ENCODE measurements at places on chromosomes 4 and X.

GRCh38 chrX:102846544-102847236, 90.4 kb upstream of the RAB40AL start:
- DNase-seq = no peak

DNA sequence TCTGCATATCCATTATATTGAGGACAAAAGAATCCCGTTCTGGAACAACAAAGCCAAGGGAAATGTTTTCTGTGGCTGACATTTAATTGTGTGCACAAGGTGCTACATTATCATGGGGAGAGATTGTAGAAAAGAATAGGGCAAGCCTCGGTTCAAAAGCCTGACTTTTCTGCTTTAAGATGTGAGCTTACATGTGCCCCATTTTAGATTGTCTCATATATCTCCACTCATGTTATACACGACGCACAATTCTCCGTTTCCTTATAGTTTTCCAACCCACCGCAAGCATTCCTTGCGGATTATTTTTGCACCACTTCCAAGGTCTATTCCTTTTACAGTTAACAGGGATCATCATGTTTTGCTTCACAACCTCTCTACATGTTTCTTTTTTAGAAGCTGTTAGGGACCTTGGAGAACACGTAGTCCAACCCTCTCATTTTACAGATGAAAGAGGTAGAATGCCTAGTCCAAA, 99.6 kb upstream of the MAML3 start:
- no peak for DNase-seq

DNA sequence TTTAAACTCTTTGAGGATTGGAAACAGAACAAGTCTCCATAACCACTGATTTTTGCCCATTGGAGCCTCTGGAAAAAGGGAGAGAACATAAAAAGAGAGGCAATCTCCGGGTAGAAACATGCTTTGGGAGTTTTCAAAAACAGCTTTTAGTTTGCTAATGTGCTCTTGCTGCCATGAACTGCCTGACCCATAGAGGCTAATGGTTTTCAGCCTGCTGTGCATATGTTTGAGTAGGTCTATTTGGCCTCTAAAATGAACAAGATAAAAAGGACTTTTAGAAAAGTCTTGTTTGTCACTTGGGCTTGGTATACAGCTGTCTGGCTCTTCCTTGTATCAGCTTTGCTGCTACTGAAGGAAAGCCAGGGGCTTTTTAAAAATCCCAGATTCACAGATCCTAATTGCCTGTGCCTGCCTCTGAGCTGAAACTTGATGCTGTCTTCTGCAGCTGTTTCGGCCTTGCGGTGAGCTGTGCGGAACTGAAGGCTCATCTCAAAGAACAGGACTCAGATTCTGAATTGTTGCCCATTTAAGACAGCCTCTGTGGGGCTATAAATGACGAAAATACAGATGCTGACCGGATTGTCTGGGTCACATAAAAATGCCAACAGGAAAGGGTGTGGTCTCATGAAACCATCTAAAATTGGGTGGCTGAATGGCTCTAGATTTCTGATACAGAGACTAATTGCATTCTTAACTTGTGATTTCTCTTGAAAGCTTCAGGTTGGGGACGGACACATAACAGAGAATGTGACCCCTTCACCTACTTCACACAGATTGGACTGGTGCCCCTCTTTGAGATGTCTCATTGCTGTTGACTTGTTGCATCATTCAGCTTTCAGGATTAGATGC, 18.4 kb upstream of the ZNF41 start:
- no peak for DNase-seq

GRCh38 chr4:120839974-120840751, 82.4 kb downstream of the PRDM5 start:
- DNase-seq = no peak

- no peak for DNase-seq
Observed at GRCh38 chr4:151415978-151416377, 7.0 kb downstream of the FHIP1A start.

GRCh38 chrX:11739776-11740175, 18.3 kb upstream of the MSL3 start:
- no peak for DNase-seq

GRCh38 chr4:87840149-87840548, 7.4 kb downstream of the MEPE start:
- DNase-seq = no peak

GRCh38 chr4:91620952-91621351, 682.8 kb upstream of the GRID2 start:
- no peak for DNase-seq

- no peak for DNase-seq
Observed at GRCh38 chr4:1232661-1233621, 16.0 kb downstream of the CTBP1 start.

- DNase-seq = no peak
Observed at GRCh38 chr4:135670548-135670947, 1469.0 kb upstream of the PABPC4L start.

Measured in right forelimb (tissue), 1 donor.